GM20000 (cell line): ENCODE measurements at places on chromosomes 4 and X.
A peak's percentile ranks its signal among the peaks of the same experiment; 100 is the strongest.

- no peak for DNase-seq
Observed at GRCh38 chr4:41524425-41524824, 13.5 kb upstream of the LIMCH1 start.

DNA sequence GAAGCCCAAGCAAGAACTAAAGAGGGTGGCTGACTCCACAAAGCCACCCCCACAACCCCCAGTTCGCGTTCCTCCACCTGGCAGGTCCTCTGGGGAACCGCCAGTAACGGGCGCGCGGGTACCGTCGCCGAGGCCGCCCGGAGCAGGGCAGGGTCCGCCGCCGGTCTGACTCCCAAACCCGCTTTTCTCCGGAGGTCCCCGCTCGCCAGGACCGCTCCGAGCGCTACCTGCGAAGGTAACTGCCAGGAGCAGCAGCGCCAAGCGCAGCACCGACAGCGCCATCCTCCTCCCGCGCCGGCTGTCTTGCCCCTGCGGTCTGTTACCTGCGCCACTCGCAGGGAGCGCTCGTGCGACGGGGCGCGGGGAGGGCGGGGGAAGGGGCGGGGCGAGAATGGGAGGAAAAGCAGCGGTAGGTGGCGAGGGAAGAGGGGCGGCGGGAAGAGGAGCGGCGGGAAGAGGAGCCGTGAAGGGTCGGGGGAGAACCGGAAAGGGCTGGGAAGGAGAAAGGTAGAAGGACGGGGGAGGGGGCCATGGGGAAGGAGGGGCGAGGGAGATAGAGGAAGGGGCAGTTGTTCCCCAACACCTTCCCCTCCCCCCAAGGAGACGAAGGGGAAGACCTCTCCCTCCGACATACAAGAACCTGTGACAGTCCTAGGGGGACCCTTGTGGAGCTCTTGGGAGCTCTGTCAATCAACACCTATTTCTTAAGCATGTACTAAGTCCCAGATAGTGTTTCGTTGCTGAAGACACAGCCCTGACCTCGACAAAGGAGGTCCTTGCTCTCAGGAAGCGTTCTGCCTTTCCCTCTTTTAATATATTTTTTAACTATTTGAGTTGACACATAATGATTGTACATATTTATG is at the start of gene SPINK2:
Gene SPINK2, minus strand, starts transcription at position 321 of the 863 bp plus-strand sequence. Its CDS starts 39 bp downstream, at position 282.
- peak; percentile 46 for DNase-seq

- peak; percentile 66 for DNase-seq
Observed at GRCh38 chr4:186190581-186191199, 677 bp upstream of the CYP4V2 start.

- DNase-seq: no peak
Observed at GRCh38 chr4:138898282-138898681, 117.3 kb upstream of the NOCT start.

GRCh38 chr4:45946699-45947098 is 177.2 kb downstream of the GABRG1 start:
- no peak for DNase-seq

GRCh38 chrX:10922159-10922558 is 189.0 kb upstream of the HCCS start:
- DNase-seq: no peak

DNA sequence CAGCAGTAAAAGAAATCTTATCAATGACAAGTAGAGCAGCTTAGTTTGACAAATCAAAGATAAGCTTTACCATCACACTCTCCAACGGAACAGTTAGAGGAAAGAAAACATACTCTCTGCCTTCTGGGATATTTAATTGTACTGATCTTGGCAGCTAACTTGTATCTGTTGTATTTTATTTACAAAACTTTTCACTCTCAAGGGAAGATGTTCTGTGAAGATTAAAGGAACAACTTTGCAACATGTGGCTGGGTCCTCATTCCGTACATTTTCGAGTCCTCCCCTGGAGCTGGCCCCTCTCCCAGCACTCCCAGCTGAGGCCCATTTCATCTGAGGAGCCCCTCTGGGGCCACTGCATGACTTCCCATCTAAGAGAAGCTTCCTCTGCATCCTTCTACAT is 74.4 kb downstream of the RPS3A start:
- no peak for DNase-seq

DNA sequence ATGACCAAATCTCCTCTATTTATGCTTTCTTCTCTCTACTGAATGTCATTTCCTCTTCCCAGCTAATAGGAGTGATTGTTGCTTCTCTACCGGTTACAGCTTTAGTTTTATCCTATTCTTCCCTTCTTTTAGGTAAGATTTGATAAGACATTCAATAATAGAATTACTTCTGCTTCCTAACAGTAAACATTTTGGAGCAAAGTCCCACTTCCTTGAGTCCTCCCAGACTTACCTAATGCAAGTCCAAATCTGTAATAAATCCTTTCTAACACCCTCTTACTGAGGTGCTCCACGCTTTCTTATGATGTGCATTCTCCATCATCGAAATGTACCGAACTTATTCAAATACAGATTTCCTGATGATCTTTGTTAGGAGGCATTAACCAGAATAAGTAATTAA is 79.2 kb upstream of the GPM6A start:
- DNase-seq: no peak

DNA sequence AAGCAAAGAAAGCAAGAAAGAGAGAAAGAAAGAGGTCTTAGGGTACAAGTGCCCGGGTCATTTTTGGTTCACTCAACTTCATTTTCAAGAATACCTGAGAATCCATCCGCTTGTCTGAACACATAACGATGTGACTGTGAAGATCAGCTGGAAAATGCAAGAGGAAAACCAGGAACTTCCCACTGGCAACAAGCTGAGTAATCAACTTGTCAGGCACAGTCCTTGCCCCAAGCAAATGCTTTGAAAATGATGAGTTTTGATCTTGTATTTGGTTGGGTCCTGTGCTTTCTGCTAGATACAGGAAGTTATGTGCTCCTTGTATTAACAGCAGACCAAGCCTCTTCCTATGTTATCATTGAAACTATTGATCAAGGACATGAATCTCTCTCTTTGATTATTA is 239.1 kb downstream of the ASMT start:
- no peak for DNase-seq

- peak; percentile 91 for DNase-seq
Observed at GRCh38 chr4:1809754-1810502, 16.8 kb downstream of the FGFR3 start.

- DNase-seq: no peak
Observed at GRCh38 chr4:165793236-165793635, 79.8 kb upstream of the TLL1 start.

DNA sequence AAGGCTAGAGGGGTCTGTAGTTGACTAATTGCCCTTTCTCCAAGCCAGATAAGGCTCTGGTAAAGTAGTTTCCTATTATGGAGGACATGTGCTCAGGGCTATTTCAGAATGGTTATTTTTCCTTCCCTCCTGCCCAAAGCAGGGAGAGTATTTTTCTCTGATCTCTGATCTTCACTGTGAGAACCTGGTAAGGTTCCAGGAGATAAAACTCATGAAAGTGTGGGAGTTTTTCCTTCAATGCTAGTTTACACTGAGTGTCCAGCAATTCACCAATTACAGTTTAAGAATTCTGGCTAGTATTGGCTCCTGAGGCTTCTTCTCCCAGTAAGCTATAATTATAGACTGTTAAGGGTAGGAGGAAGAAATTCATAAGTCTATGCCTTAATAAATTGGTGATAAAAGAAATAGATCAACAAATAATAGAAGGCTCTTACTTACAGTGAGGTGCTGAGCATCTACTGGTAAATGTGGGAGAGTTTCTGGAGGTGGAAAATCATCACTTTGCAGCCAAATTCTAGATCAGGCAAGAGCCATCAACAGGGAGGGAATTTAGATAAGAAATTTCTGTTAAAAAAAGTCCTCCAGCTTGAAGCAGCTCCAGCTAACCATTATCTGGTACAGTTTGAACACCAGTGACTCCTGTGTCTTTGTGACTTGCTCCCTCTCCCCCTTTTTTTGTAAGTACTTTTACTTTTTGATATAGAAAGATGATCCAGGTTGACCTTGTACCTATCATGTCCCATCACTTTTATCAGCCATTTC is 30.9 kb downstream of the CASP6 start:
- no peak for DNase-seq
